Activated CD4-positive, alpha-beta T cell treated with anti-CD3 and anti-CD28 coated beads, Interleukin-10, Interleukin-2, amounts not matched to agents 100 ng/mL and 50 ng/mL, durations not matched to agents 16 hours and 8 hours (primary cell): ENCODE measurements at places on chromosomes 6 and 20.

GRCh38 chr20:38195521-38195920 is 30.5 kb upstream of the TGM2 start:
- DNase-seq = no peak

DNA sequence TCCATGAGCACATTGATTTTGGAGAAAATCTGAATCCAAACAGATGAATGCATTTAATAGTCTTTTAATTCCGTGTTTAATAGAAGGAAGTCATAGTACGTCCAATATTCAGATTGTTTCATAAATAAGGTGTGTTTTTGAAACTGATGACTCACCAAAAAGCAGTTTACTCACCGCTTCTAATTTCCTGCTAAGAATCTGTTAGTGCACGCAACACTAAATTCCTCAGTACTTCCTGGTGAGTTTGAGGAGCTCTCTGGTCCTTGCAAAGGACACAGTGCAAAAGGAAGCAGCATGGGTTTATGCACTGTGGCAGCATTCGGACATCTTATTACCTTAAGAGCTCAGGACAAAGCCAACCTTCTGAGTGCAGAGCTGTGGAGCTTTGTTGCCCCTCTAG is 2.3 kb upstream of the ADGRF1 start:
- no peak for DNase-seq

DNA sequence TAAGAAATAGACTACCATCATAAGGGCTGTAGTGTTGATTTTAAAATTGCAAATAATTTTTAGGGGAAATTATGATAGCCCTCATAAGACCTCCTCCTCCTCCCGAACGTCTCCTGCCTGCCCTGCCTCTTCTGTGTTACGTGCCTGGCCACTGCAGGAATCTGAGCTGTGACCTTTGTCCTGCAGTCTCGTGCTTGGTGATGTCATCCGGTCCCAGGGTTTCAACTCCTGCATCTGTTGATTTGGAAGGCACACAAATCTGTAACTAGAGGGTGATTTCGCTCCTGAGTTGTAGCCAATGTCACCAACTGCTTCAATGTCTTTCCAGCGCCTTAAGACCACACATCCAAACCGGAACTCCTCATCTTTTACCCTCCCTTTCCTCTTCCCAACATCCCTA is 163.2 kb downstream of the AIG1 start:
- no peak for DNase-seq

- no peak for DNase-seq
These were observed 27.3 kb upstream of the ZBTB24 start for GRCh38 chr6:109510358-109510757.

DNA sequence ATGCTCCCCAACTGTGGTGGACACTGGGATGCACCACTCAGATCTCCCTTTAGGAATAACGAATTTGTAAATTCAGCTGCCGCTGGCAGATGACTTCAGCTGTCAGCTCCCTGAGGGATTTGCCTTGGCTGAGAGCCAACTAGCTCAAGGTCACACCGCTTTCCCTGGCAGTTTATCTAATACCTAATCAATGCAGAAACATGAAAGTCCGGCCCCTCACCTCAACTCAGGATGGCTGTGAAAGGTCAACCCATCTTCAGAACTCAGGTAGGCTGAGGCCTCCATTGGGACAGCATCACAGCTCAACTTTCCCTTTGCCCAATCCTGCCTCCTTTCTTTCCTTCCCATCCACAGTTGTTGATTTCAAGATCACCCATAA is 22.8 kb upstream of the SCGN start:
- DNase-seq = no peak

DNA sequence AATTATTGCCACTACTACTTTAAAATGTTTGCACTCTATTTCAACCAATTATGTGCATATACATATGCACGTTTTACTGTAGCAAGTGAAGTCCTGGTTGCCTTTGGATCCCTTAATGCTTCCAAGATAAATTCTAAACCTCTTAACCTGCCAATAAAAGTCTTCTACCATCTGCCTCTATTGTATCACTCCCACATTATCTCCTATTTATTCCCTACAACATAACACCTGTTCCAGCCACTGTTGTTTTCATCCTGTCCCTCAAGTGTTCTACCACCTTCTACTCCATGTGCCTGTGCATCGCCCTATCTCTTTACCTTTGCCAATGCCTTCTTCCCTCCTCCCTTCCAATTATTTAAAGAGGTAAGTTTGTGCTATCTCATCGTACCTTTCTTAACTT is 499.0 kb upstream of the RNF217 start:
- no peak for DNase-seq

- peak; percentile 43 for DNase-seq
These were observed 990 bp downstream of the BPI start for GRCh38 chr20:38304845-38305447.

GRCh38 chr20:34953960-34954359 is 1.6 kb downstream of the GSS start:
- no peak for DNase-seq

DNA sequence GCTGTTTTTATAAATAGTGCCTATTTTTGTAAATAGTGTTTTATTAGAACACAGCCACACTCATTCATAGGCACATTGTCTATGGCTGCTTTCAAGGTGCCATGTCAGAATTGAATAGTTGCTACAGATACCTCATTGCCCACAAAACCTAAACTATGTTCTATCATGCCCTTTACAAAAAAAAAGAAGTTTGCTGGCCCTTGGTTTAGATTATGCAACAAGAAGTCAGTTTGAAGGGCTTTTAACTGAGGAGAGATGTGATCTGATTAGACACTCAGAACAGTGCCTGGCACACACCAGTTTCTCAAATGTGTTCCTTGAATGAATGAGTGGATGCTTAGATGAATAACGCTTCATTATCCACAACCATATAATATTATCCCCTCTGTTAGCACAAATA is 366.1 kb downstream of the MAFB start:
- DNase-seq = no peak

GRCh38 chr6:118876814-118877213 is 17.1 kb upstream of the ASF1A start:
- DNase-seq = no peak

GRCh38 chr6:112113431-112113830 is 26.0 kb downstream of the FAM229B start:
- no peak for DNase-seq

GRCh38 chr6:13796781-13797180 is 17.6 kb downstream of the MCUR1 start:
- no peak for DNase-seq

DNA sequence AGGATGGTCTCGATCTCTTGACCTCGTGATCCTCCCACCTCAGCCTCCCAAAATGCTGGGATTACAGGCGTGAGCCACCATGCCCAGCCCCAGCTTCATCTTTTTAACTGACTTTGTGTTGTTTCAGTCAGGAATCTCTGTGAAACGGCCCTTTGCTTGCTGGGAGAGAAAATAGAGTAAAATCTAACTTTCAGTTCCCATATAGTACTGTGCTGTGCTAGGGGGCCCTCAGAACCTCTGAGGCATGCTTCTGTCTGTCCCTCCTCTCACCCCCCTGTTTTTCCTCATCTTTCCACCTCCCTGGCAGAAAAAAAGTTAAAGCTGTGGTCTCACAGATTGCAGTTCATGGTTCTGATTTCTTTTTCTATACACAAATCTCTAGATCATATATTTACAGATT is 48.4 kb downstream of the LRP11 start:
- no peak for DNase-seq

DNA sequence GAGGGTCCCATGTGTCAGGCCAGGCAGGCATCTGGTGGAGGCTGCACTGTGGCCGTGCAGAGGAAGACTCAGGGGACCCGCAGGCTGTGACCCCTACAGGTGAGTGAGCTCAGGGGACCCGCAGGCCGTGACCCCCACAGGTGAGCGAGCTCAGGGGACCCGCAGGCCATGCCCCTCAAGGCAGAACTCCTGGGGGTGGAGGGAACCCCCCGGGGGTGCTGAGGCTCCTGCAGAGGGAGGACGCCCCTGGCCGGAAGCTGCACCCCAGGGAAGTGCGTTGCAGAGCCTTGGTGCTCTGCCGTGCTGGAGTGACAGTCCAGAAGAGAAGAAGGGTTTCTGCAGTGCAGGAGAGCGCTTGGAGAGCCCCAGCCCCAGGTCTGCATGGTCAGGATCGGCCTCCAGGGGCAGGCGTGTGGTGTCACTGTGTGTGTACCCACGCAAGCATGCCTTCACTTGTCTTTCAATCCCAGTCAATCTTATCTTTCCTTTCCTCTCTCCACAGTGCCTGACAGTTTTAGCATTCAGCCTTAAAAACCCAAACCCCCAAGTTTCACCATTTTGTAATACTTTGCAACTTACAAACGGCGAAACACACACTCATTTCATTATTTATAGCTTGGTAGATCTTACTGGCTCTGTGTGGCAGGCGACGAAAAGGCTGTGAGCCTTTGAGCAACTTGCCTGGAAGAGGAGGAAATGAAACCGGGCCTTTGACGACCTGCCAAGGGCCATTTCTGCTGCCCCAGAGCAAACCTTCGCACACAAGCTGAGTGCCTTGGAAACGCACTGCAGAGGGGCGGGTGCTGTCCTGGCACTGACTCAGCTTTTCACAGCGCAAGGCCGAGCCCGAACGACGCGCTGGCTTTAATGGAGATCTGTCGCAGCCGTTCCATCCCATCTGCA is 101.4 kb upstream of the AGPAT4 start:
- DNase-seq = no peak

GRCh38 chr6:14932485-14933182 is 313.2 kb upstream of the JARID2 start:
- no peak for DNase-seq

DNA sequence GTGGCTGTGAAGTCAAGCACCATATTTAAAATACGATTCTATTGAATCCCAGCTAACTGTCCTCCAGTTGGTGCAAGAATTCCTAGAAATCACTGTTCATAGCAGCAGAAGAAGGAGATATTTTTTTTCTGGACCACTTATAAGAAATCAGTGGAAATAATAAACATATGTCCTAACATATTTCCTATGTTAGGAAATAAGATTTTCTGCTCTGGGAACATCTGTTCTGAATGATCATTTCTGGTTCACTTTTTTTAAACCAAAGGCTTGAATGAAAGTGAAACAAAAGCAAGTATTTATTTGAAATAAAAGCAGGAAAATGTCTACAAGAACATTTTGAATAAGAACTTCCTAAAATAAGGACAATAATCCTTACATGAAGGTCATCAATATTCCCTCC is 138.9 kb upstream of the RALGAPA2 start:
- no peak for DNase-seq

GRCh38 chr6:166119116-166119911 is 48.3 kb downstream of the TBXT start:
- DNase-seq = no peak

DNA sequence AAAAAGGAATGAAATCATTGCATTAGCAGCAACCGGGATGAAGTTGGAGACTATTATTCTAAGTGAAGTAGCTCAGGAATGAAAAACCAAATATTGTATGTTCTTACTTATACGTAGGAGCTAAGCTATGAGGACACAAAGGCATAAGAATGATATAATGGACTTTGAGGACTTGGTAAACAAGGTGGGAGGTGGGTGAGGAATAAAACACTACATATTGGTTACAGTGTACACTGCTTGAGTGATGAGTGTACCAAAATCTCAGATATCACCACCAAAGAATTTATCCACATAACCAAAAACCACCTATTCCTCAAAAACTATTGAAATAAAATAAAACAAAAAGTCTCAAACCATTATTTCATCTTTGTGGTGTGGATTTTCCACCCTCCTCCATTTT is 593.5 kb downstream of the TENT5A start:
- no peak for DNase-seq

- no peak for DNase-seq
These were observed 83.2 kb downstream of the GCLC start for GRCh38 chr6:53461696-53462095.
